ENCODE measurements at places on chromosomes 6 and 20. TPM values are rescaled to one million over a fixed set of nuclear protein-coding genes. Genes with fewer than 3 reads are reported as not detected.

DNA sequence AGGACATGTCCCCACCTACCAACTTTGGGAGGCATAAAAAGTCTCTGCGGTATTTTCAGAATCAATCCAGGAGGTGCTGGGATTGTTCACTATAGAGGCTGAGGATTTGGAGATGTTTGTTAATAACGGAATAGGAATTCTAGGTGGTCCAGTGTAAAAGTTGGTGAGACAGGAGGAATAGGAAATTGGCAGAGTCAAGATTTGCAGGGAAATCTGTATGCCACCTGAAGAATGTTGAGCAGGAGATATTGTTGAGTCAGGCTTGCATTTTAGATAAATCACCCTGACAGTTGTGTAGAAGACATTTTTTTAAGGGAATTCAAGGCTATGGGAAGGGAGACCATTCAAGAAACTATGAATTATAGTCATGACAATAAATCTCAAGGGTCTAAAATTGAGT lies 124.8 kb downstream of the COL12A1 start:
- H3K36me3 ChIP-seq, result no peaks in the 10 kb centered on the region
- no peaks in the 10 kb centered on the region for H3K27me3 ChIP-seq
- H3K4me1 ChIP-seq, result peaks cover 11% of the 10 kb centered on the region
- no peak for DNase-seq

GRCh38 chr6:81158956-81159355 lies 593.5 kb downstream of the TENT5A start:
- H3K36me3 ChIP-seq, result no peaks in the 10 kb centered on the region
- H3K27ac ChIP-seq, result no peak overlapping the region
- H3K27me3 ChIP-seq, result no peaks in the 10 kb centered on the region
- H3K4me1 ChIP-seq, result no peaks in the 10 kb centered on the region
- no peak for DNase-seq

GRCh38 chr20:1206366-1207148 lies 3.3 kb downstream of the C20orf202 start:
- no peak overlapping the region for H3K27ac ChIP-seq
- H3K4me1 ChIP-seq, result no peaks in the 10 kb centered on the region
- H3K27me3 ChIP-seq, result no peaks in the 10 kb centered on the region
- H3K36me3 ChIP-seq, result no peaks in the 10 kb centered on the region

DNA sequence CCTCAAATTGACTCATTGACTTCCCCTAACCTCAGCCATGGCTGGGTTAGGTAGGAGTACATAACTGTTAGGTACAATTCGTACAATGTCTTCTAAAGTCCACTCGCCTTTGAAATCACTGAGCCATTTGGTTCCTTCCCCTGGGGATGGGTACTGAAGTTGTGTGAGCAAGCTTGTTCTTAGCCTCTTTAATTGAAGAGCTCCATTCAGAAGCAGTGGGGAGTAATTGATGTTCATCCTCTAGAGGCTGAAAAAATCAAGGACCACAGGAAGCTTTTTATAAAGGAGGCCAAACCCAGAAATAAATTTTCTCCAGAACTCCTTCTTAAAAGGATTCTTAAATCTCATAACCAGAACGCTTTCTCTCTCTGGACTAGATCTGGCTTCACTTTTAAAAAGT lies 60.6 kb downstream of the ANKS1A start:
- H3K36me3 ChIP-seq, result no peaks in the 10 kb centered on the region
- H3K27me3 ChIP-seq, result no peaks in the 10 kb centered on the region
- peaks cover 14% of the 10 kb centered on the region for H3K4me1 ChIP-seq

DNA sequence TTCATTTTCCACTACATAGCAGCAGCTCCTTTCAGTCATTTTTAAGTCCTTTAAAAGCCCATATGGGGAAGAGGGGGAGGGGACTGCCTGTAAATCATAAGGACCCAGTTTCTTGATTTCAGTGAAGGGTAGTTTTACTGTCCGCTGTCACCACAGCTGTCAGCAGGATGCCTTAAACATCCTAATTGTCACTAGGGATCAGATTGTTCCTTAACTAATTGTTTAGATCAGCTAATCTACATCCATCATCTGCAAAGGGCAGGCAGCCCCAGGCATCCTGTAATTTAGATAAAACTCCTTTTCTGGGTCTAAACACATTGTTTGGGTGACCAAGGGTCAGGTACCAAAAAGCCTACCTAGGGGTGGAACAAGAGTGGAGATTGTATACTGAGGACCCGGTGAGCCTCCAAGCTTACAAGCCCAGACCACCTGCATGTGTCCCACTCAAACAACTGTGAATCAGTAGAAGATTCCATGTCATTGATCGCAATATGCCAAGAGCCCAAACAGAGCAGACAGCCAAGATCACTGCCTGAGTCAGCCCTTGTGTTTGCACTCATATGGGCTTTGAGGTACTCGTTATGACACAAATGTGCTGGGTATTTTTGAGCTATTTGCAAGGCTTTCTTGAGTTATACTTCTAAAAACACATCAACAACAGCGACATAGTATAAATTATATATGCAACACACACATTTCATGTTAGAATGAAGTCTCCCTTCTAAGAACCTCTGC lies 198.7 kb upstream of the CEP162 start:
- no peak for DNase-seq
- H3K27ac ChIP-seq, result no peak overlapping the region
- no peaks in the 10 kb centered on the region for H3K36me3 ChIP-seq
- H3K27me3 ChIP-seq, result no peaks in the 10 kb centered on the region
- H3K4me3 ChIP-seq, result no peak overlapping the region

- DNase-seq, result no peak
- no peak overlapping the region for H3K4me3 ChIP-seq
- H3K27me3 ChIP-seq, result no peaks in the 10 kb centered on the region
- no peaks in the 10 kb centered on the region for H3K36me3 ChIP-seq
- H3K4me1 ChIP-seq, result no peaks in the 10 kb centered on the region
- no peak overlapping the region for H3K27ac ChIP-seq
Measured at GRCh38 chr6:48658915-48659314, 547.9 kb upstream of the PTCHD4 start.

GRCh38 chr6:84403545-84403944 lies 176.1 kb upstream of the CEP162 start:
- no peak overlapping the region for H3K4me3 ChIP-seq
- H3K36me3 ChIP-seq, result no peaks in the 10 kb centered on the region
- H3K27ac ChIP-seq, result no peak overlapping the region
- no peaks in the 10 kb centered on the region for H3K27me3 ChIP-seq

DNA sequence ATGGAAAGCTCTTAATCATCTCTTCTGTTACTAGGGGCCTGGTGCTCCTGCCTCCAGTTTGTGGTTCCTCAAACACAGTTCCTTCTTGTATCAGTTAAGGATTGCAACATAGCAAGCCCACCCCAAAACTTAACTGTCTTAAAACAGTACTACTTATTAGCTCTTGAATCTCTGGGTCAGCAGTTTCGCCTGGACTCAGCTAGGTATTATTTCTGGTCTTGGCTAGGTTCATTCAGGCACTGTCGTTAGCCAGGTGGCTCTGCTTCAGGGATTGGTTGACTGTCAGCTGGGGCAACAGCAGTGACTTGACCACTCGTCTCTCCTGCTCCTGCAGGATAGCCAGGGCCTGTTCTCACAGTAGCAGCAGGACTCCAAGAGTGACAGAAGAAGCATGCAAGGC lies 30.0 kb upstream of the RALY start:
- H3K4me1 ChIP-seq, result peaks cover 6% of the 10 kb centered on the region
- H3K27me3 ChIP-seq, result no peaks in the 10 kb centered on the region
- no peak overlapping the region for H3K27ac ChIP-seq
- H3K36me3 ChIP-seq, result no peaks in the 10 kb centered on the region

DNA sequence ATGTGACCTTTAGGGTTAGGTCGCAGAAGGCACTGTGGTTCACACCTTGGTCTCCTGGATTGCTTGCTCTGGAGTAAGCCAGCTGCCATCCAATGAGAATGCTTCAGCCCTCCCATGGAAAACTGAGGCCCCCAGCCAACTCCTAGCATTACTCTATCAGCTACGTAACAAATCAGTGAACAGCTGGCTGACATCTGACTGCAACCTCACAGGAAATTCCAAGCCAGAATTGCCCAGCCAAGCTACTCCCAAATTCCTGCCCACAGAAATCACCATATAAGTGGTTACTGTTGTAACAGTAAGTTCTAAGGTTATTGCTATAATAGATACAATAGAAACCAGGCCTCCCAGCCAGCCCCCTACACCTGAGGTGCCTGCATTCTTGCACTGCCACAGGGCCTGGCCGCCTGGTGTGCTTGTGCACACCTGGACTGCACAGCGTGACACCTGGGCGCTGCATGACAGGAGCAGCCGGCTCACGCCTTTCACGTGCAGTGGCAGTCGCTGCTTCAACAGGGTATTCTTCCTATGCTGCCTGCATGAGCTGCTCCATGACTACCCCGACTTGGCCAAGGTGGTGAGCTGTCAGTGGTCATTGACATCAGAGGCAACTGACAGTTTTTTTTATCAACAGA lies 429.7 kb upstream of the RUNX2 start:
- no peaks in the 10 kb centered on the region for H3K36me3 ChIP-seq
- no peaks in the 10 kb centered on the region for H3K4me1 ChIP-seq
- no peak overlapping the region for H3K27ac ChIP-seq
- no peak overlapping the region for H3K4me3 ChIP-seq
- H3K27me3 ChIP-seq, result no peaks in the 10 kb centered on the region

DNA sequence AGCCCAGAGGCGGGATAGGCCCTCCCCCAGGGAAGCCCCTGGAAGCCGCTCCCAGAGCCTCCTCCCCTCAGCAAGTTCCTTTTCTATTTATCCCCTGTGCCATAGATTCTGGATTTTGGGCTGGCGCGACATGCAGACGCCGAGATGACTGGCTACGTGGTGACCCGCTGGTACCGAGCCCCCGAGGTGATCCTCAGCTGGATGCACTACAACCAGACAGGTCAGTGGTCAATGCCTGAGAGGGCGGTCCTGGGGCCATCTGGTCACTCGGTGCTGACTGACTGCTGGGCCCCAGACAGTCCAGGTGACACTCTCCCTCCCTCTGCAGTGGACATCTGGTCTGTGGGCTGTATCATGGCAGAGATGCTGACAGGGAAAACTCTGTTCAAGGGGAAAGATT lies 6.2 kb downstream of the MAPK13 start:
- no peaks in the 10 kb centered on the region for H3K36me3 ChIP-seq
- no peak overlapping the region for H3K27ac ChIP-seq
- H3K27me3 ChIP-seq, result no peaks in the 10 kb centered on the region
- peaks cover 6% of the 10 kb centered on the region for H3K4me1 ChIP-seq
- no peak for DNase-seq

GRCh38 chr6:114934079-114934478 lies 591.3 kb upstream of the HS3ST5 start:
- H3K4me1 ChIP-seq, result peaks cover 2% of the 10 kb centered on the region
- no peak overlapping the region for H3K4me3 ChIP-seq
- no peaks in the 10 kb centered on the region for H3K27me3 ChIP-seq
- H3K27ac ChIP-seq, result no peak overlapping the region
- H3K36me3 ChIP-seq, result no peaks in the 10 kb centered on the region

WFDC10B gene
- not detected for total RNA-seq

ARHGAP40 gene
- not detected for total RNA-seq

RIPOR2 gene
- total RNA-seq, result 5.1 TPM

DSP gene
- 74.7 TPM for total RNA-seq

FHL5 gene
- total RNA-seq, result 0.33 TPM

RPS6KA2 gene
- 2.5 TPM for total RNA-seq

KATNA1 gene
- total RNA-seq, result 8.3 TPM

ADGB gene
- total RNA-seq, result not detected

BTN1A1 gene
- total RNA-seq, result not detected

Data from liver (tissue), 10 donors.